Activated T-cell treated with anti-CD3 and anti-CD28 coated beads, Interleukin-2, amount 50 U/mL, for 72 hours (primary cell): ENCODE measurements at places on chromosomes 1 and 21. TPM values are rescaled to one million over a fixed set of nuclear protein-coding genes. Genes with fewer than 3 reads are reported as not detected.

DNA sequence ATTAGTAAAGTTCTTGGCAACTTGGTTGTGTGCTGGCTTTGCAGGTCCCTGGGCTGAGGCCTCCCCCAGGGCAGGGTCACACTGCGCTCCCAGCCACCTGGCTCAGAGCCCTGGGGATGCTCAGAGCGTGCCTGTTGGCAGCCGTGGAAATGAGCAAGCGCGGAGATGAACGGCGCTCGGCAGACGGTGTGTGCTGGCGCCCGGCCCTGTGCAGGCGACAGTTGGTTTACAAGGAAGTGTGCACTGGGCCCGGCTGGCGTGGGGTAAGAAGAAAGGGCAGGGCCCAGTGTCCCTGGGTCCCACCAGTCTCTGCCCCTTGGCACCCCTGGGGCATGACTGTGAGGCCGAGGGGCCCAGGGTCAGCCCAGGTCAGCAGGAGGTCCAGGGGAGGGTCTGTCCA, 25.7 kb upstream of the PEX10 start:
- H3K4me1 ChIP-seq, result no peaks in the 10 kb centered on the region
- H3K27ac ChIP-seq, result no peak overlapping the region
- no peak for DNase-seq
- H3K36me3 ChIP-seq, result no peaks in the 10 kb centered on the region
- H3K4me3 ChIP-seq, result no peak overlapping the region
- peaks cover 6% of the 10 kb centered on the region for H3K27me3 ChIP-seq

DNA sequence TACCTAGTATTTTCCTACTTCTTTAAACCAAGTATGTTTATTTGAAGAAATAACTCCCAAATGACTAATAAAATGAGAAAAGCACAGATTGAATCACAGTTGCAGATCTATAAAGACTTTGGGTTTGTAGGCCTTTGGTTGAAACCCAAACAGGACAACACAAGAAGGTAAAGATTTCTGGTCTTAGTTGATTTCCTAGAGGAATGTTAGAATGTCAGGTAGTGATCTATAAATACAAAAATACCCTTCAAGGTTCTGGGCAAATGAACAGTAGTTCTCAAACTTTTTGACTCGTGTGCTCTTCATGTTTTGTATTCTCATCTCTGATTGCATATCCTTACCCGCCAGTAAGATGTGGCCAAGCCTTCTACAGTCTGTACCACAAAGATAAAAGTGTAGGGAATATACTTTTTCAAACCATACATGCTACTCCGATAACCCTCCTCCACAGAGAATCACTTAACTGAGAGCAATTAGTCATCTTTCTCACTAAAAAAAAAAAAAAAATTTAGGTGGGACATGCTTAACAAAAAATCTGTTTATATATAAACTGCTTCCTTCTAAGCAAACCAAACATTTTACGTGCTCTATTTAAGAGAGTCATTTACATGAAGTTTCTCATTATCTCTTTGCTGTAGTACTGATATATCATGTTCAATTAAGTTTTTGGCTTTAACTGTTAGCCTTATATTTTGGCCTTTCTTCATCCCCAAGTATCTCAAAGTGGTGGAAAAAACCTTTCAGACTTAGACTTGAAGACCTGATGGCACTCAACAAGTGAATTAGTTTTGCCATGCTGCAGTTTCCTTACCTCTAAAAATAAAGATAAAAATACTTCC, 36.0 kb downstream of the CNIH4 start:
- peak overlapping the region; percentile 83 for H3K27ac ChIP-seq
- H3K4me1 ChIP-seq, result peaks cover 38% of the 10 kb centered on the region
- peak overlapping the region; percentile 47 for H3K4me3 ChIP-seq
- no peak for DNase-seq

DNA sequence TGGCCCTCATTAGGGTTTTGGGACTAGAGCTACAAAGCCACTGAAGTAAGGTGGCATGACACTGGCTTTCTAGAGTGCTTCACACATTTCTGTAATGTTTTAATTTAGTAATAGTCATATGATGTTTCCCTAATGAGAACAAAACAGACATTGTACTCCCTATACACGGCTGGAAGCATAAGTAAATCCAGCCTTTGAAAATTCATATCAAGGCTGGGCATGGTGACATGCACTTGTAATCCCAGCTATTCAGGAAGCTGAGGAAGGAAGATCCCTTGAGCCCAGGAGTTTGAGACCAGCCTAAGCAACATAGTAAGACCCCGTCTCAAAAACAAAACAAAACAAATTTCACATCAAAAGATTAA, 7.4 kb downstream of the USP48 start:
- no peaks in the 10 kb centered on the region for H3K27me3 ChIP-seq
- H3K4me3 ChIP-seq, result peak overlapping the region; percentile 24
- DNase-seq, result no peak

GRCh38 chr1:143643148-143643885, 328.5 kb downstream of the FAM72C start:
- H3K27me3 ChIP-seq, result no peaks in the 10 kb centered on the region
- no peaks in the 10 kb centered on the region for H3K4me1 ChIP-seq
- no peak overlapping the region for H3K27ac ChIP-seq
- DNase-seq, result no peak
- no peak overlapping the region for H3K4me3 ChIP-seq

- no peaks in the 10 kb centered on the region for H3K27me3 ChIP-seq
- H3K4me1 ChIP-seq, result peaks cover 25% of the 10 kb centered on the region
- H3K4me3 ChIP-seq, result no peak overlapping the region
- H3K27ac ChIP-seq, result peak overlapping the region; percentile 63
Observed at GRCh38 chr1:1797731-1798341, 19.6 kb upstream of the NADK start.

- peaks cover 6% of the 10 kb centered on the region for H3K27me3 ChIP-seq
- no peak for DNase-seq
- no peaks in the 10 kb centered on the region for H3K36me3 ChIP-seq
Observed at GRCh38 chr1:64378826-64379225, 91.1 kb upstream of the CACHD1 start.

GRCh38 chr1:55288245-55288644, 73.1 kb upstream of the USP24 start:
- H3K27me3 ChIP-seq, result no peaks in the 10 kb centered on the region
- peak overlapping the region; percentile 43 for H3K27ac ChIP-seq
- peaks cover 23% of the 10 kb centered on the region for H3K4me1 ChIP-seq
- DNase-seq, result no peak
- H3K4me3 ChIP-seq, result no peak overlapping the region
- H3K36me3 ChIP-seq, result no peaks in the 10 kb centered on the region

- no peak overlapping the region for H3K4me3 ChIP-seq
- H3K27ac ChIP-seq, result no peak overlapping the region
- peaks cover 9% of the 10 kb centered on the region for H3K27me3 ChIP-seq
- H3K4me1 ChIP-seq, result peaks cover 33% of the 10 kb centered on the region
- no peak for DNase-seq
- H3K36me3 ChIP-seq, result no peaks in the 10 kb centered on the region
Observed at GRCh38 chr1:209646558-209646957, 5.7 kb downstream of the LAMB3 start.

GRCh38 chr1:160879056-160879455, 5.9 kb downstream of the ITLN1 start:
- H3K36me3 ChIP-seq, result no peaks in the 10 kb centered on the region
- no peak overlapping the region for H3K4me3 ChIP-seq
- no peak overlapping the region for H3K27ac ChIP-seq
- peaks cover 22% of the 10 kb centered on the region for H3K4me1 ChIP-seq
- no peaks in the 10 kb centered on the region for H3K27me3 ChIP-seq

DNA sequence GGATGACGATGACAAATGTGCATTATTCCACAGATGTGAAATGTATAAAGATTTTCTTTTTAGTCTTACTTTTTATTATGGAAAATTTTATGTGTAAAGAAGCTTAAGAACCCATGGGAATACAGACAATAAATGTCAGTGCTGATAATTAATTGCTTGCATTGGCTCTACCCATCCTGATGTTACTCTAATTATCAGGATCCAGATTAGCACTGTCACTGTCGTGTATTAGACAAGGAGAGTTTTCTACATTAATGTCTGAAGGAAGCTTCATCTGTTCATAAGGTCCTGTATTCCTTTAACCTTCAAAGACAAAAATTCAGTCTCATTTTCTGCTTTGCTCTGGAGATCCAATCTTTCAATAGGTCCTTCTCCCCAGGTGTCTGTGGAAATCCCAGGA, 259.1 kb upstream of the ADAMTS5 start:
- DNase-seq, result no peak
- H3K27ac ChIP-seq, result no peak overlapping the region
- no peaks in the 10 kb centered on the region for H3K36me3 ChIP-seq
- H3K4me1 ChIP-seq, result no peaks in the 10 kb centered on the region

DNA sequence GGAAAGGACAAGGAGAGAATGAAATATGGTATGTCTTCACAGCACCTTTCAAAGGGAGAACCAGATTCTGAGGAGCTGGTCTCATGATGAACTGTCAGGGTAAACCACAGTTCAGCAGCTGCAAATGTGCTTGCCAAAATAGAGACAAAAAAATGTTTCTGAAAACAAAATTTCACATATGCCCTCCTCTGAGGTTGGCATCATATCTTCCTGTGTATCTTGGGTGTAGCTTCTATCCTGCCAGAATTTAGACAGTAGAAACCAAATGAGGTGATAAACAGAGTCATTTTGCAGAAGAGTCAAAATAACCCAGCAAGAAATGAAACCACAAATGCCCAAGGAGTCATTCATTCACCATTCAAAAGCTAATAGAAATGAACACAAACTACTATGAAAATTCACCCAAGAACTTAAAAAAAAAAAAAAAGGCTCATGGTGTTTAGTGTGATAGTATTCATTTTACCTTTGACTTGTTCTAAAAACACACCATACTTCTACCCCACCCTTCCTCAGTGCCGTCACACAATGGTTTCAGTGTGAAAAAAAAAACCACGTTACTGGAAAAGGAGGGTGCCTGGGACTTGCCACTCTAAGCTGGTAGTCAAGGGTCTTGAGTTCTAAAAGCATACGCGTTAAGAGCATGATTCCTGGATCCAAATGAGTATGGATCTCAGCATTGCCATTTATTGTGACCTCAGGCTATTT, 18.5 kb downstream of the SELL start:
- H3K36me3 ChIP-seq, result peaks cover 17% of the 10 kb centered on the region
- H3K4me1 ChIP-seq, result peaks cover 55% of the 10 kb centered on the region
- no peaks in the 10 kb centered on the region for H3K27me3 ChIP-seq
- peak overlapping the region; percentile 98 for H3K27ac ChIP-seq
- H3K4me3 ChIP-seq, result peak overlapping the region; percentile 68

- no peak for DNase-seq
- no peak overlapping the region for H3K4me3 ChIP-seq
- H3K36me3 ChIP-seq, result no peaks in the 10 kb centered on the region
- peaks cover 72% of the 10 kb centered on the region for H3K27me3 ChIP-seq
Observed at GRCh38 chr1:181497870-181498269, 14.6 kb downstream of the CACNA1E start.

- H3K27ac ChIP-seq, result no peak overlapping the region
- no peaks in the 10 kb centered on the region for H3K4me1 ChIP-seq
- peaks cover 7% of the 10 kb centered on the region for H3K27me3 ChIP-seq
- H3K36me3 ChIP-seq, result no peaks in the 10 kb centered on the region
Observed at GRCh38 chr1:85379203-85380136, 85.5 kb downstream of the DDAH1 start.

- peak overlapping the region; percentile 55 for H3K4me3 ChIP-seq
- peaks cover 31% of the 10 kb centered on the region for H3K27me3 ChIP-seq
- H3K27ac ChIP-seq, result no peak overlapping the region
- peaks cover 22% of the 10 kb centered on the region for H3K4me1 ChIP-seq
Observed at GRCh38 chr1:53561503-53562105, 102.4 kb downstream of the DMRTB1 start.

DNA sequence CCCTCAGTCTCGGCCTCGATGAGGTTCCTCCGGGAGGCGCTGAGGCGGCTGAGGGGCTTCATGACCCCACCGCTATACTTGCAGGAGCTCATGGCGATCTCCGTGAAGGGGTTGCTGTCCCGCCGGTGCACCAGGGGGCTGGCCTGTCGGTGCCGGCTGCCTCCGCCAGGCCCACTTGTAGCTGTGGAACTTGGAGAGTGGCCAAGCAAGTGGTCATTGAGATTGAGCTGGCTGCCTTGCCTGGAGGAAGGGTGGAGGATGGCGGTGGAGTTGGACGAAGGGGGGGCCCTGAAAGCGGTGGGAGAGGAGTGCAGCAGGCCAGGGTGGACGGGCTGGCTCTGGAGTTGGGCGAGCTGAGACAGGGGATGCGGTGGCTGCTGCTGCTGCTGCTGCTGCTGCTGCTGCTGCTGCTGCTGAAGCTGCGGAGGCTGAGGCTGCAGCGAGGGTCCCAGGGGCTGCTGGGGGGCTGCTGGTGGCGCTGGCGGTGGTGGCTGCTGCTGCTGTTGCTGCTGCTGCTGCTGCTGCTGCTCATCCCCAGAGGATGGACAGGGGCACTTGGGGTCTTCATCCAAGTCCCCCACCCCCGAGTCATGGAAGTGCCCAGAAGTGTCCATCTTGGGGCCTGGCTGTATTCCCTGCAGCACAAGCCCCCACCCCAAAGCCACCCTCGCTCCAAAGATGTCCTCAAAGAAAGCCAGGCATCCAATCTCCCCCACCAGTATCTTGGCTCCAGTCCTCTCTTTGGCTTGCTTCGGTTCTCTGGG, 548 bp downstream of the KCNN3 start:
- no peak overlapping the region for H3K27ac ChIP-seq
- H3K36me3 ChIP-seq, result no peaks in the 10 kb centered on the region
- H3K4me1 ChIP-seq, result peaks cover 53% of the 10 kb centered on the region

DNA sequence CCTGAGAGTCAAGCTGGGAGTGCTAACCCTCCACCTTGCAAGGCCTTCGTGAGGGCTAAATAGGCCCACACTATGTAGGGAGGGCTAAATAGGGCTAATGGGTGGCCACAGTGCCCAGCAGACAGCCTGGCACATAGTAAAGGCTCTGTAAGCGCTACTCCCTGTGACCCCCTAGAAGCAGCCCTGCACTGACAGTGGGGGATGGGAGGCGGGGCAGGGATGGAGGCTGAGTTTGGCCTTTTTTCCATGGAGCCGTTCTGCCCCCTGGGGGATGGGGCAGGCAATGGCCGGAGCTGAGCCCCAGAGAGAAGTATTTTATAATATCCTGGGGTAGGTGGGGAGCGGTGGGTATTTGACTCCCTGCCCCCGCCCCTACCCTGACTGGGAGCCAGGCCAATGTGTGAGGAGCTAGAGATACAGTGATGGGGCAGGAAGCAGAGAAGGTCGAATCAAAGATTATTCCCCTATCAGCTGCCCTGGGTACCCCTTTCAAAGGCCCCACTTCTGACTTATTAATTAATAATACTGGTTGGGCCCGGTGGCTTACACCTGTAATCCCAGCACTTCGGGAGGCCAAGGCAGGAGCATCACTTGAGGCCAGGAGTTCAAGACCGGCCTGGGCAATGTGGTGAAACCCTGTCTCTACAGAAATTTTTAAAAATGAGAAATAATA, 42.3 kb downstream of the LACTBL1 start:
- no peak overlapping the region for H3K27ac ChIP-seq
- H3K36me3 ChIP-seq, result no peaks in the 10 kb centered on the region
- no peaks in the 10 kb centered on the region for H3K4me1 ChIP-seq
- H3K4me3 ChIP-seq, result no peak overlapping the region
- DNase-seq, result peak; percentile 42

- H3K27me3 ChIP-seq, result peaks cover 17% of the 10 kb centered on the region
- peaks cover 6% of the 10 kb centered on the region for H3K4me1 ChIP-seq
- no peak overlapping the region for H3K27ac ChIP-seq
- no peak for DNase-seq
- H3K4me3 ChIP-seq, result no peak overlapping the region
Observed at GRCh38 chr1:108858230-108858950, 1.5 kb upstream of the AKNAD1 start.

- no peak for DNase-seq
- no peak overlapping the region for H3K27ac ChIP-seq
- H3K36me3 ChIP-seq, result peaks cover 35% of the 10 kb centered on the region
- no peaks in the 10 kb centered on the region for H3K4me1 ChIP-seq
- no peaks in the 10 kb centered on the region for H3K27me3 ChIP-seq
Observed at GRCh38 chr1:229461032-229461668, 27.3 kb upstream of the ACTA1 start.

The RBP7 gene
- not detected for total RNA-seq

The GSTM2 gene
- total RNA-seq, result 40.2 TPM

The KLHL20 gene
- 19.7 TPM for total RNA-seq

The CHI3L2 gene
- total RNA-seq, result 10.6 TPM

The PITHD1 gene
- 83.2 TPM for total RNA-seq

The RGSL1 gene
- not detected for total RNA-seq
